ENCODE measurements at places on chromosomes 1 and 21.

DNA sequence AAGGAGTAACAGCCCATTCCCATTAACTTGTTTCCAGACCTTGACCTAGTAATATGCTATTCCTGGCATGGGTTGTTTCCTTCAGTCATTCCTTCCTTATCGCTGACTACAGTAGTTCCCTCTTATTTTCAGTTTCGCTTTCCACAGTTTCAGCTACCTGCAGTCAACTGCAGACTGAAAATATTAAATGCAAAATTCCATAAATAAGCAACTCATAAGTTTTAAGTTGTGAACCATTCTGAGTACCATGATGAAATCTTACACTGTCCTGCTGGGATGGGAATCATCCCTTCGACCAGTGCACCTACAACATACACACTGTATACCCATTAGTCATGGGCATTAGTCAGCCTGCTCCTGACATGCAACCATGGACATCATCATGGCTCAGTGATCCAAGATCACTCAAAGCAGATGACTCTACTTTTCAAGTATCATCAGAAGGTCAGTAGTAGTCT lies 66.7 kb downstream of the CCDC30 start:
- no peak for DNase-seq

GRCh38 chr1:33599516-33600115 lies 127.2 kb downstream of the ZSCAN20 start:
- DNase-seq: no peak

- DNase-seq: no peak
Observed at GRCh38 chr21:42550817-42551216, 37.2 kb downstream of the SLC37A1 start.

- no peak for DNase-seq
Observed at GRCh38 chr1:225747566-225747965, 30.1 kb upstream of the SRP9 start.

- DNase-seq: peak; percentile 2
Observed at GRCh38 chr1:55860798-55861519, 645.8 kb upstream of the USP24 start.

DNA sequence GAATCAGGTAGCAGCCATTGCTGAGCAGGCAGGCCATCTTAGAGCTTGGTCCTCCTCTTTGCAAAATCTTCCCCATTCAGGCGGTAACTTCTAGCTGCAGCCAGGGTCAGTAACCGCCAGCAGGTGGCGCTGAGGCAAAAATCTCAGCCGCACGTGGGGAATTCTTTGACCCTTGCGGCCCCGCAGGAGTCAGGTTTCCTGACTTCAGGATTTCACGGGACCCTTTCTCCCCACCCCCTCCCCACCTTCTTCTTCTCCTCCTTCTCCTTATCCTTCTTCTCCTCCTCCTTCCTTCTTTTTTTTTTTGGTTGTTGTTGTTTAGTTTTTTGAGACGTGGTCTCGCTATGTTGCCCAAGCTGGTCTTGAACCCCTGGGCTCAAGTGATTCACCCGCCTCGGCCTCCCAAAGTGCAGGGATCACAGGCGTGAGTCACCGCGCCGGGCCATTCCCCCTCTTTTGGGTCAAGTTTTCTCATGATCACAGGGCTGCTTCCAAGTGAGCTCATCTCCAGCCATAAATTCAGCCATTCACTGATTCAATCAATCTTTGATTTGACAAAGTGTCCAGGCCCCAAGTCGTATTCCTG lies 33.4 kb upstream of the TENT5B start:
- DNase-seq: peak; percentile 77

GRCh38 chr1:23594927-23595353 lies 35.6 kb upstream of the ID3 start:
- DNase-seq: no peak

DNA sequence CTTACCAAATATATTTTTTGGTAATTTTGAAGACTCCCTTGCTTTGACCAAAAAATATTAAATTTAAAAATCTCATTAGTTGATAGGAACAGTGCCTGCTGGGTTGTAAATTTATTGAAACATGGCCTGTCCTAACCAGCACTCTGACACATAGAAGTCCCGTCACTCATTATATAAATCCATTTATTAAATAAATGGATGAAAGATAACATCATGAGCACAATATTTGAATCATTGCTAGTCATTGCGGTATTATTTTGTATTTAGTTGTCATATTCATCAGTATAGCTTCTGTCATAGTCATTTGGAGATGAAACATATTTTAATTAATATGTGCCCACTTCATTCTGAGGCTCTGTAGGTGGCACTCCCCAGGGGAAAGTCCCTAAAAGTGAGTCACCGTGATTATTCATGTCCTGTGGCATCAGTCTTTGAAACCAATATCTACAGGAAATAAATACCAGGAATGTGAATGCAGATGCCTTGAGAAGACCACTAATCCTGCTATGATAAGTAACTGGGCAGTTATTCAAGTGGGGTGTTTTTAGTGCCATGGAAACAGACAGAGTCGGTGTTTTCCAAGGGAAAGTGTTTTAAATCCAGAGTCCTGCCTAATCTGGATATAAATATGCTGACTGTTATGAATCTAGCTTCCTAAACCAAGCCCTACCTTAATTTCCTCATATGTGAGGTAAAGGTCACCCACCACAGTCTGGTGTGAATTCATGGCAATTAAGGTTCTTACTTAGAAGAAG lies 302.0 kb downstream of the DUSP10 start:
- no peak for DNase-seq

GRCh38 chr1:194658090-194658439 lies 1471.7 kb upstream of the B3GALT2 start:
- DNase-seq: no peak

GRCh38 chr1:172973424-172973823 lies 77.3 kb downstream of the TNFSF18 start:
- DNase-seq: no peak

DNA sequence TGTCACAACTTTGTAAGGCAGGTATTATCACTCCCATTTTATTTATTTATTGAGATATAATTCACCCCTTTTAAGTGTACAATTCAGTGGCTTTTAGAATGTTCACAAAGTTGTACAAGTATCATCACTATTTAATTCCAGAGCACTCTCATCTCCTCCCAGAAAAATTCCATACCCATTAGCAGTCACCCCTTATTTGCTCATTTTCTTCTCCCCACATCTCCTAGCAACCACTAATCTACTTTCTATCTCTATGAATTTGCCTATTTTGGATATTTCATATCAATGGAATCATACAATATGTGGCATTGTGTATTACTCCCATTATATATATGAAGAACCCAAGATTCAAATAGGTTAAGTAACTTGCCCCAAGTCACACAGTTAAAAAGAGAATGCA lies 7.0 kb downstream of the DSTYK start:
- no peak for DNase-seq

- no peak for DNase-seq
Observed at GRCh38 chr1:25706146-25707089, 89.8 kb downstream of the MAN1C1 start.

DNA sequence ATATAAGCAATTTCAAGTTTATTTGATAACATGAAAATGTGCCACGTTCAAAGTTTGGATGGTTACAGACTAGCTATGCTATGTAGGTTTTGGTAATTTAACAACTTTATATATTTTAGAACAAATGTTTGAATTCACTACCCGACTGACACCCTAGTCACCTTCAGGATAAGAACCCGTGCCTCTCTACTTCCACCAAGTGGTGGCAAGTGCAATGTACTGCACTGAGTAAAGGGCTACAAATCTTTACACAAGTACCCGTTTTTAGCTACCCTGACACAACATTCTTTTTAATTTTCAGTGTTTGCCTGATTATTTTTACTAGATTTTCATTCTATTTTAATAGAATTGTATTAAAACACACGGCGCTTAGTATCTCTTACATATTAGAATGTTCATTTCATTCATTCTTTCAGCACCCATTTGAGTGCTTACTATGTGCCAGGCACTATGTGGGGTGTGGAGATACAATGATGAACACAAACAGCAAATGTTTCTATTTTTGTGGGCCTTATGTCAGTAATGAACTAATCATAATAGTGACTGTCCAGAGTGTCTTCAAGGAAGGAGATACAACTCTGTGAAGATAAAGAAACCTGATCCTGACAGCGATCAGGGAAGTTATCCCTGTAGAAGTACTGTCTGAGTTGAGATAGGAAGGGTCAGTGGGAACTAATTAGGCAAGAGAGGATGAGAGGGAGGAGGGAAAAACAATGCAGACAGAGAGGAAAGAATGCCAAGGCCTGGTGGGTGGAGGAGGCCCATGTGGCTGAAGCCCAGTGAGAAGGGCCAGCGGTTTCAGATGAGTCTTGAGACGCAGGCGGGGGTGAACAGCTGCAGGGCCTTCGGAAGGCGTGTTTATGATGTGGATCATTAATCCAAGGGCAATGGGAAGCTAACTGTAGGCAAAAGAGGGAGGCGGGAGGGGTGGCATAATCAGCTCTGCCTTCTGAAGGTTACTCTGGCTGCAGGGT lies 3.8 kb downstream of the LCA5L start:
- peak; percentile 59 for DNase-seq

- DNase-seq: no peak
Observed at GRCh38 chr1:199857108-199857507, 170.4 kb upstream of the NR5A2 start.

GRCh38 chr1:185759061-185759460 lies 24.9 kb downstream of the HMCN1 start:
- no peak for DNase-seq

- DNase-seq: no peak
Observed at GRCh38 chr1:117174851-117175250, 35.9 kb downstream of the VTCN1 start.

GRCh38 chr21:45818276-45818903 lies 163.2 kb upstream of the COL6A1 start:
- DNase-seq: no peak

DNA sequence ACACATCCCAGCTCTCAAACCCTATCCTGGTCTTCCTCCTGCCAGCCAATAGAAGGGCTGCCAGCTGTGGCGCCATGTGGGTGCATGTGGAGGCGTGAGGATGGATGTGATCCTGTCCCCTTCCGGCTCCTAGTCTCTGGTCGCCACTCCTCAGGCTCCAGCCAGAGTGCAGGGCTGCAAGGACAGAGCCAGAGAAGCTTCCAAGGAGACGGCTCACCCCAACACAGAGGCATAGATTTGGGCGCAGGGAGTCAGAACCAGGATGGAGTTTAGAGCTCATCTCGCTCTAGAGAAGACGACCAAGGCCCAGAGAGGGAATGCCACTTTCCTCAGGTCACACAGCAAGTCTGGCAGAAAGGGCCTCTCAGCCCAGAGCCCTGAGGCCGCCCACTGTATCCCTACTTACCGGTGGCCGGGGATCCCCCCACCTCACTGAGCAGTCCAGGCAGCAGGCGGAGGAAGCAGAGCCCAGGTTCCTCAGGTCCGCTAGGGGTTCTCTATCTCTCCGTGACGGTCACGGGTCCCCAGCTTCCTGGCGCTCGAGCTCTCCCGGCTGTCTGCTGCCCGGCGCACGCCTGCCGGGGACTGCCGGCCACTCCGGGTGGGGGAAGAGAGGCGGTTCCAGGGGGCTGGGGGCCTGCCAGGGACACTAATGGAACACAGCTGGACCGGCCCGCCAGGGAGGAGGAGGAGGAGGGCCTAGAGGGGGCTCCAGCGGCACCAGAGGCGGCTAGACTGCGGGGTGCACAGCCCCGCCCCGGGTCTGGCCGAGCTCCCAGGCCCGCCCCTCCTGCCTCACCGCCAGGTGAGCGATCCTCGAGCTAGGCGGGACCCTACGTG lies at the start of gene COL16A1:
Gene COL16A1, minus strand, starts transcription at position 587 of the 840 bp plus-strand sequence. CDS start 1,824 bp downstream, outside the sequence.
- DNase-seq: peak; percentile 85

DNA sequence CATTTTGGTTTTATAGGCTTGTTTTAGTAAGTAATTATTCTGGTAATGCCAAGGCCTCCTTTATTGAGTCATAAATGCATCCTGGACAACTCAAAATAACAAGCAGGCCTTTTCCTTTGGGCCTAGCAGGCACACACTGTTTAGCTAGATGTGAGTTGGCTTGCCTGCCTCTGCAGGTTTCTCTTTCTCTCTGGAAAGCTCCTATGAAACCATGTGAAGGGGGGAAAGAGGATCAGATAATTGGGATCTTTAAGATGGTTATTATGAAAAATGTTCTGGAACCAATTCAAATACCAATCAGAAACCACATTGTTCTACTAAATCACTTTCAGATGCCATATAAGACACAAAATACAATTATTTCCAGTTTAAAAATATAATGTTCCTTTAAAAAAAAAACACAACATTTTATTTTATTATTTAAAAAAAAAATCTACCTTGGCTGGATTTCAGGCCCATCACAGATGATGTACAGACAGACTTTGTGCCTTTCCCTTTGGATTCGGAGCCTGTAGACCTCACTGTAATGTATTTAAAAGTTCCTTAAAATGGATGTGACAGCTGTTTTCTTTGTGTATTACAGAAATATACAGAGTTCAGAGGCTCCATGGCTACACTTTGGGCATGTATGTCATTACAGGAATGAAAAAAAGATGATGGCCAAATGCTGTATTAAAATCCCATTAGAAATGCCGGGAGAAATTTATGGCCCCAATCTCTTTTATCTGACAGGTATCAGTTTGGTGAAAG lies 80.2 kb downstream of the NTMT2 start:
- DNase-seq: no peak

GRCh38 chr1:145827966-145828365 lies 4.0 kb downstream of the POLR3C start:
- no peak for DNase-seq

GRCh38 chr1:207077470-207078377 lies 10.9 kb upstream of the C4BPB start:
- DNase-seq: peak; percentile 59

GRCh38 chr1:111145542-111145941 lies 5.5 kb downstream of the CEPT1 start:
- DNase-seq: no peak

DNA sequence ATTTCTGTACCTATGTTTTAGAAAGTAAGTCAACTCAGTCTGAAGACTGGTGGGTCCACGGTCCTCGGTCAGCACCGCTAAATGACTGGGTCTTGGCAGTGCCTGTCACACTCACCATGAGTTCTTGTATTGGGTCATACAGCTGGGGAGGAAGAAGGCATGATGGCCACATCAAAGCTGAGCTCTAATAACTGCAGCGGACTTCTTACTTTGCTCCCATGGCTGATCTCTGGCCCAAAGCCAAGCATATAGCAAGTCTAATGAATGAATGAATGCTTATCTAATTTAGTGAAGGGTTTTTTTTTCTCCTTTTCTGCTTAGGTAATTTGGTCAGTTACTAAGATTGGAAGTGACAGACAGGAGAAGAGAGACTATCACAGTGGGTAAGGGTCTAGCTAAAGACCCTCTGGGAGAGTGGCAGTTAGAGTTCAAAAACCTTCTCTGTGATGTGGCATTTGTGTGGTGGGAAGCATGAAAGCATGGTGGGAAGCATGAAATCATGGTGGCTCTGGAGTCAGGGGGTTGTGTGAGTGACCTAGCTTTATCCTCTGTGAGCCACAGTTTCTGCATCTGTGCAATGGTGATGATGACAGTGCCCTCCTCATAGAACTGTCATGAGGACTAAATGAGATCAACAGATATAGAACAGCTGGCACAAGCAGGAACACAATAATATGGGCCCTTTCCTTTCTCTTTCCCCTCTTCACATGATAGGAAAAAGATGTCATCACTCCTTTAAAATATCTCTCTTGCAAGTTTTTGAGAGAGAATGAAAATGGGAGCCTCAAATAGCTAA lies 78.9 kb upstream of the JAK1 start:
- DNase-seq: peak; percentile 26
